Activated naive CD4-positive, alpha-beta T cell treated with anti-CD3 and anti-CD28 coated beads, Interleukin-2, amount 50 U/mL, for 72 hours (primary cell): ENCODE measurements at places on chromosomes 7 and 10. TPM values are rescaled to one million over a fixed set of nuclear protein-coding genes. Genes with fewer than 3 reads are reported as not detected.

The LRGUK gene
- total RNA-seq = 0.36 TPM

The ZNRF2 gene
- 8.4 TPM for total RNA-seq

The CD36 gene
- total RNA-seq = not detected

The MOGAT3 gene
- not detected for total RNA-seq

The GGCT gene
- total RNA-seq = 69.3 TPM

The LRIT1 gene
- not detected for total RNA-seq

The SP4 gene
- 15.9 TPM for total RNA-seq

The DYDC2 gene
- not detected for total RNA-seq

The CADPS2 gene
- total RNA-seq = not detected

The ANTXRL gene
- not detected for total RNA-seq

The RARRES2 gene
- not detected for total RNA-seq

The STEAP4 gene
- total RNA-seq = not detected

The TET1 gene
- total RNA-seq = 1.6 TPM

The HOXA9 gene
- total RNA-seq = not detected

The PSTK gene
- 2.7 TPM for total RNA-seq

The COL1A2 gene
- not detected for total RNA-seq
